ENCODE measurements at places on chromosomes 5 and 9.

GRCh38 chr9:114935119-114935518, 4.7 kb upstream of the TNFSF8 start:
- DNase-seq: no peak

GRCh38 chr9:80352967-80353366, 781.2 kb downstream of the TLE4 start:
- no peak for DNase-seq

DNA sequence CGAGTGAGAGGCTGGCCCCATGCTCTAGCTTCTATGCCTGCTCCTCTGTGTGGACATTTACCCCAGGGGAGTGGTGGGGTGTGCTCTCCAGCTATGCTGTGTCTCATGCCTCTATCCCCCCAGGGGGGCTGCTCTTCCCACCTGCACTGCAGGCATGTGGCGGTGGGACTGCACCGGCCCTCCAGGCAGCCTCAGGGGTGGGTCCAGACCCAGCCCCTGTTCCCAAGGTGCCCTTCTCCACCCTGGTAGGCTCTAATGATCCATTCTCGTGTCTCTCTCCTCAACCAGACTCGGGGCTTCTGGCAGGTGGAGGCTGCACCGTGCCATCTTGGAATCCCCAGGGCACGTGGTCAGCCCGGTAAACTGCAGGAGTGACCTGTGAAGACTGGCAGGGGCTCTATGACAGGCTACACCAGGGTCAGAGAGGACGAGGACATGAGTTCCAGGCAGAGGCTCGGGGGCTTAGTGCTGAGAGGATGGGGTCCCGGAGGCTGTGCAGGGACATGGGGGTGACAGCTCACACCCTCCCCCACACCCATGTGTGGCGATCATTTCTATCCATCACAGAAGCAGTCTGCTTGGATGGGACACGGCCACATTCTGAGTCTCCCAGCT, 22.7 kb upstream of the COL5A1 start:
- DNase-seq: no peak

DNA sequence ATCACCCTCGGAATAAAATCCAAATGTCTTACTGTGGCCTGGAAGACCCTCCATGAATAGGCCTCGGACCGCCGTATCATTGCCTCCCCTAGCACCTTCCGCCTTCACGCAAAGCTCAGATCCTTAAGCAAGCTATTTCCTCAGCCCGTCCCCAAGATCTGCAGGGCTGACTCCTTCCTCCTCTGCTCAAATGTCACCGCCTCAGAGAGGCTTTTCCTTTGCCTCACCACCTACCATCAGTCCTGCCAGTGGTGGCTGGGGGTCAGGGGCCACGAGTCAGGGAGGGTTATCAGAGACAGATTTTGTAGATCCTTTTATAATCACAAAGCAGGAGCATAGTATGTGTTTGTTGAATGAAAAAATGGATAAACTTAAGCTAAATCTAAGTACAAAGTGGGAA, 74.4 kb upstream of the KIF2A start:
- no peak for DNase-seq

DNA sequence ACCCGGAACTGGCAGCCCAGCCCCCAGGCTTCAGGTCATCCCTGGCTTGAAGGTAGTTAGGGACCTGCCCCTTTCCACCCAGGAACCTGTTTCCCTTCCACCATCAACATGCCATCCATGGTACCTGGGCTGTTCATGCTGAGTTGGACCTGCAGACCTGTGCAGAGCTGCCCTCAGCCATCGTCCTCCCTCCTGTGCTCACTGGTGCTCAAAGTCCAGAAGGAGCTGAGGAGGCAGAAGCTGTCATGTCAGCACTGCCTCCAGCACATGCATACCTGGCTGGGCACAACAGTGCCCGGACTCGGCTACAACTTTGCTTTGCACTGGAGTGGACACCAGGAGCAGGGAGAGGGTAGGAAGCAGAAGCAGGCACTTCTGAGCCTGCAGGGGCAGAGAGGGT, 36.2 kb downstream of the BTNL8 start:
- no peak for DNase-seq

DNA sequence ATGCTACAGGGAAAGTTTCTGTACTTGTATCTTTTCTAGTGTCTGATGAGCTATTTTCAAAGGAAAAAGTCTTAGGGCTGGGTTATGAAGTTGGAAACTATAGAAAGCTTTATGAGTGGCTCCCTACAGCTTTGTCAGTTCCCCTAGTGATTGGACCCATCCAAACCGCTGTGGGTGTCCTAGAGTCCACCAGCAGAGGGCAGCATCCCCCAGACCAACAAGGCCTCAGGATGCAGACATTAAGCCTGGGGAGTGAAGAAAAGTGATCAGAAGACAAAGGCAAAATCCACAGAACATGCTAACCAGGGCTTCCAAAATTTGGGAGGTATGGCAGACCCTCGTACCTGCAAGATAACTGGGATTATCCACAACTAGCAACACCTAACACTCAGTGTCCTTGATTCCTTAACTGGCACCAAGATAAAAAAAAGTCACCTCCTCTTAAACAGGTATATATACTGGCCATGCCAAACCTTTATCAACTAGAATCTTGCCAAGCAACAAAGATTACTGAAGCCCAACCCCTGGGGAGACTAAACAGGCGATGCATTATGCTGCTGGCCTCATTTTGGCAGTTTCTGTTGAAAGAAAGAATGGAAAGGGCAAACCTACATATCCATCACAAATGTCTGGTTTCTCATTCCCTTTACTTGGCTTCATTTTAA, 110.4 kb upstream of the NR5A1 start:
- peak; percentile 70 for DNase-seq

DNA sequence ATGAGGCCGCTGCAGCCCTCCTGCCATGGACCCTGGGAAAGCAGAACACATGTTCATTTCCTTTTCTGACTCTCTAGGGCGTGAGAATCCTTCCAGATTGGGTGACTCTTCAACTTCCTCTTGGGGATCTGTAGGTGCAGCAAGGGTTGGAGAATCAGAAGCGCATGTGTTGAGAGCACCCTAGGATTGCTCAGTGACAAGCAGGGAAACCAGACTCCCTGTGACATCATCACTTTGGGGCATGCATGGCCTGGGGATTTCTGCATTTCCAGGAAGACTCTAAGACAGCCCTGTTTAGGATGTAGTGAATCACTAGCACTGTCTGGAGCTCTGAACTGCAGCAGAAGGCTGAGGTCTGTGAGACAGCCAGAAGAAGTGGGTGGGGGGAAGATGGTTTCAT, 15.1 kb upstream of the LCP2 start:
- peak; percentile 49 for DNase-seq

- DNase-seq: no peak
Measured at GRCh38 chr5:42745426-42745825, 11.2 kb upstream of the CCDC152 start.

DNA sequence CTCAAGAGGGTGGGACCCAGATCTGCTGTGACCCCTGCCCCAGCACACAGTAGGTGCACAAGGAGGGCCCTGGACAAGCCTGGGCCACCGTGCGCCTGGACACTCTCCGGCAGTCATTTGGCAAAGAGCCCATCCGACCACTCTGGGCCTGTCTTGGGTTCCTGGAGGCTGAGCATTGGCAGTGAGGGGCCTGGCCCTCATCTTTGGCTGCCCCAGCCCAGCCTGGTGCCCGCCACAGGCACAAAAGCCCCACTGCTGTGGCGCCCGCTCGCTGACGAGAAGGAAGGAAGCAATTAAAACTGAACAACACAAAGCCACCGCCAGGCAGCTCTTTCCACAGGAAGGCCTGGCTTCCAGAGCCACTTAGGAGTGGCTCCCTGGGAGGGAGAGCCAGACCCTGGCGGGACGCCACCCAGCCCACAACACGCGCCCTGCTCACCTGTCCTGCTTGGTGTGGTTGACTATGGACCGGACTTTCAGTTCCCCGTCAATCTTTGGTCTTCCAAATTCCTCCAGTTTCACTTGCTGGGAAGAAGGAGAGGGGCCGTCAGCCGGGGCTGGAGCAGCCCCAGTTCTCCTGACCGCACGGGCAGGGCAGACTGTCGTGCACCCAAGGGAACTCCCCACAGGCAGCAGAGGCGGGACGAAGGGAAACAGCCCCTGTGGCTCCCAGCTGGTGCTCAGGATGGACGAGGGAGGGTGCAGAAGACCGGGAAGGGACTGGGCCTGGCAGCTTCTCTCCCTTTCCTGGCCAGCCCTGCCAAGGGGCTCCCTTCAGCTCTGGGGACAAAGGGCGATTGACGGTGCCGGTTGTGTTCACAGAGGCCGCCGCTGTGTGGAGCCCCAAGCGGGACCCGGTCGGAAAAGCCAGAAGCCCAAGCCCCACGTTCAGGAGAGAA, 50.9 kb upstream of the SARDH start:
- DNase-seq: no peak

DNA sequence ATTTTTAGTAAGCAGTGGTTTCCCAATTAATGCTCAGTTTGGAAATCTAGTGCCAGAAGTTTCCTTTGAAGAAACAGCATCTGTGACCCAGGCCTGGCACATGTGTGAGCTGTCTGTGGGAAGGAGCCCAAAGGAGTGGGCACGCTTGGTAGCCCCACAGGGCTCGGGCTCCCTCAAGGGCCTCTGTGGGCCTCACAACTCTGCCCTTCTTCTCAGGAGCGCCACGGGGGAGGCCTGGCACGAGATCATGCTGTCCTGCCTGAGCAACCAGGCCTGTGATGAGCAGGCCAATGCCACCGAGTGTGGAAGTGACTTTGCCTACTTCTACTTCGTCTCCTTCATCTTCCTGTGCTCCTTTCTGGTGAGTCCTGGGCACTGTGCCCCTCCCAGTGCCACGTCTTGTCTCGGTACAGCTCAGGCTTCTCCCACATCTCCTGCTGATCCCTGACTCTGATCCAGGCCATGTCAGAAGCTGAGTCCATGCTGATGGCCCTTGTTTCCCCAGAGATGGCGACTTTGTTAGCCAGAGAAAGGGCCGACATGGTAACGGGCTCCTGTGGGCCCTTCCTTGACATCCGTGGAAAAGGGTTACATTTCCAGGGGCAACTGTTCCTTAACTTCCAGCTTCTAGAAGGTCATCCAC, 200.4 kb downstream of the CACNA1B start:
- no peak for DNase-seq

GRCh38 chr5:100840370-100840769, 62.7 kb downstream of the ST8SIA4 start:
- no peak for DNase-seq

DNA sequence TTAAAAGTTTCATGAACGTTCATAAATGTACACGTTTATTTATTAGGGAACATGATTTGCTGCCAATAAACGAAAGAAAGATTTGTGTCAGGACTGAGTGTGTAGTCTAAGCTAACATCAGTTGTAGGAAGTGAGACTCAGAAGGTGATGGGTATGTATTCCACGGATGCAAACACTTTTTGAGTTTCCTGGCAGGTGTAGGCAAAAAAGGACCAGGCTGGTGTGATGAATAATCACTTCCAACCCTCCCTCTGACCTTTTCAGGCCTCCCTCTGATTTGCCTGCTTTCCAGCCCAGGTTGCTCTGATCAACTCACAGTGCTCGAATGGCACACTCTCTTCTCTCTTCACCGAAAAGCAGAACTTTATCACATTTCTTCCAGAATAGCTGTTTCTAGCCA, 51.8 kb downstream of the BASP1 start:
- DNase-seq: no peak

DNA sequence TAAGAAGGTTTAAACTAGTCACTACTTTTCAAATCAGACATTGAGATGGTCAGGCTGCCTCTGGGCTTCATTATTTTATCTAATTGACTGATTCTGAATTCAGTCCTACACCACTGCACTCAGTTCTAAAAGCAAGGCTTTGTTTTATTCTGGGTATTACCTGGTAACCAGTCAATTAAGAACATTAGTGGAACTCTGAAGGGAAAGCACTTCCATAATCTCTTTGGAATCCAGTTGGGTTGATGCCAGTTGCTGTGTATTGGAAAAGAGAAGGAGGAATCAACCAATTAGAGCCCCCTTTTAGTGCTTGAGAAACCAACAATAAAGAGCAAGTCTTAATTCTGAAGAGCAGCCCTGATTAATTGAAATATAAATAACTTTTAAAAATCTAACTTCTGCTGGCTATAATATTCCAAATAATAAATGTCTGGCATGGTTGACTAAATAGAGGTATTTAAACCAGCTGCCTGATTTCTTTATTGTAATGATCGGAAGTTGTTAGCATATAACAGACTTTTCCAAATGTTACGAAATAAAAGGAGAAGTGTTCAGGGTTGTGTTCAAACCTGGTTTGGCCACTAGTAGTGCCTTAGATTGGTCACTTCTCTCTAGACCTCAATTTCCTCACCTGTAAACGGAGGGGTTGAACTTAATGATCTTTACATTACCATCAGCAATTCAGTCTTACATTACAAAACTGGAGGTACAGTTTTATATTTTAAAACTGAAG, 32.0 kb downstream of the CPEB4 start:
- DNase-seq: no peak

GRCh38 chr5:133773247-133774202, 161.2 kb upstream of the FSTL4 start:
- DNase-seq: no peak

- DNase-seq: no peak
Measured at GRCh38 chr5:3428334-3428733, 167.3 kb upstream of the IRX1 start.

DNA sequence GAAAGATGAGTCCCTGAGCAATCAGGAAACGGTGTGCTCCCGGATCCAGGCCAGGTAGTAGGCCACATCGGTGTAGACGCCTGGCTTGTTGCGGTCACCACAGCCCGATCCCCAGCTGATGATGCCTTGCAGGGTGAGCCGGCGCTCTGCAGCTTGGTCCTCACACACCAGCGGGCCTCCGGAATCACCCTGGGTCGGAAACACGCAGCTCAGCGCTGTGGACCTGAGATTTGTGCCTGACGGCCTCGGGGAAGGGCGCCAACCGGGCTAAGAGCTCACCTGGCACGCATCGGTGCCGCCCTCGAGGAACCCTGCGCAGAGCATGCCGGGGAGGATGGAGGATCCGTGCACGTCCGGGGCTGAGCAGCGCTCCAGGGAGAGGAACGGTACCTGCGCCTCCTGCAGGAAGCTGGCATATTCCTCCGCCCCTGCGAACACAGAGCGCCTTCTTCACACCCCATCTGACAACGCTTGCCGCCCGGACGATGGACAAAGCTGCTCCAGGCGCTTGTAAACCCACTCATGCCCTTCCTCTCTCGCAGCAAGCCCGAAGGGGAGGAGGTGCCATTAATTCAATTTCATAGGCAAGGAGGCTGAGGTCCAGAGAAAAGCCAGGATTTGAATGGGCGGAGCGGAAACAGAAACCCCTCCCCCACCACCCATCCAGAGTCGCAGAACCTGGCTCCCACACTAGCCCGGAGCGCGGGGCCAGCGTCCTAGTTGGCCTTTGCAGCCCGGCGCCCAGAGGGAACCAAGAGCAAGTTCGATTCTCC, 2.0 kb upstream of the PFN3 start:
- DNase-seq: peak; percentile 62

GRCh38 chr5:151074557-151074956, 6.3 kb downstream of the TNIP1 start:
- no peak for DNase-seq

Data from stimulated activated CD4-positive, alpha-beta T cell treated with anti-CD3 and anti-CD28 coated beads, Interleukin-12 subunit alpha, Interleukin-12 subunit beta, amount 100 ng/mL, for 4 hours (primary cell).